ENCODE measurements at places on chromosomes 2 and 18. TPM values are rescaled to one million over a fixed set of nuclear protein-coding genes. Genes with fewer than 3 reads are reported as not detected.

GKN2 gene
- not detected for total RNA-seq

DGUOK gene
- 17.9 TPM for total RNA-seq

WDR35 gene
- total RNA-seq, result 2.8 TPM

- no peak for DNase-seq
Observed at GRCh38 chr2:74894272-74894981, 60.5 kb downstream of the HK2 start.

DNA sequence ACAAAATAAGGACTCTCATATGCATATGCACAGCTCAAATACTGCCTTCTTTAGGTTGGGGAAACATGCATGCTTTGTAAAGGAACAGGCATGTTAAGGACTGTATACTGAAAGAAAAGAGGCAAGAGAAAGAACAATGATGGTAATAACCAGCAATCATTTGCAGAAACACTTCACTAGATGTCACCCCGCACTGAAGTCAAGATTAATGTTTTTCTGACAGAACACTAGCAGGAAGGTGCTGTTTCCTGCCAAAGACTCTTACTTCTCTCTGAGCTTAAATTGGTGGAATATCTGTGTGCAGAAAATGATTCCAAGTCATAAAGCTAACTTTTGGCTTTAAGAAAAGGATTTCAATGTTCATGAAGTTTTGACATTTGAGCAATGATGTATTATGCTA is 19.3 kb upstream of the CSRNP3 start:
- DNase-seq, result no peak

DNA sequence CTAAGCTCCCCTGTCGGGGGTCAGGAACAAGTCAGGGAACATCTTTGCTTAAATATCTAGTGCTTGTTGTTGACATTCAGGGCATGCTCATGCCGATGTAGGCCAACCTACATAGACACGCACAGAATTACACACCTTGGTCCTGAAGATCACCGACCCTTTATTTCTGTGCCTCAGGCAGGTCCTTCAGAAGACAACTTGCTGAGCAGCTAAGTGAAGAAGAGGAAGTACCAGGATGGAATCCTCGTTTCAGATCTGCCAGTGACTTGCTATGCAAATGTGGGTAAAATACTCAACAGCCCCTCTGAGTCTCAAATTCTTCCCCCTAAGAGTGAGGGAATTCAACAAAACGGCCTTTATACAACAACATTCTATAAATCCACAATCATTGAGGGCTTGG is 494.7 kb downstream of the BCL11A start:
- no peak for DNase-seq

DNA sequence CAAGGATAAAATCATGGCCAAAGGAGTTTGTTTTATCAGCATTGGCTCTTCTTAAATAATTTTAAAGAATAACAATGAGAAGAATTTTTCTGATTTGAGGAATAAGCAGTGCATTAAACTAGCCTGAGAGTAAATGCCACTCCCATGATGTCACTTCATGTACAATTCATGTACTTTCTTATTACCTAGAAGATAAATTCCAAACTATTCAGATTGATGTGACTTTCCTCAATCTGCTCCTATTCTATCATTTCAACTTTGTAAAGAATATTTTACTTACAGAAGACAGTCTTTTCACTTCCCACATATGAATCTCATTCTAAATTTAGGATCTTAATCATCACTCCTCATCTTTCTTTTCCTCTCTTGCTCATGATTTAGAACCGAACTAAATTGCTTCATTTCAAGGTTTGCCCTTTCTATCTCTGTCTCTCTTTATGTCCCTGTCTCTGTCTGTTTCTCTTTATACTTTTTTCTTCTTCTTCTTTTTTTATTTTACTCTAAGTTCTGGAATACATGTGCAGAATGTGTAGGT is 1142.0 kb upstream of the PIK3C3 start:
- DNase-seq, result no peak

DNA sequence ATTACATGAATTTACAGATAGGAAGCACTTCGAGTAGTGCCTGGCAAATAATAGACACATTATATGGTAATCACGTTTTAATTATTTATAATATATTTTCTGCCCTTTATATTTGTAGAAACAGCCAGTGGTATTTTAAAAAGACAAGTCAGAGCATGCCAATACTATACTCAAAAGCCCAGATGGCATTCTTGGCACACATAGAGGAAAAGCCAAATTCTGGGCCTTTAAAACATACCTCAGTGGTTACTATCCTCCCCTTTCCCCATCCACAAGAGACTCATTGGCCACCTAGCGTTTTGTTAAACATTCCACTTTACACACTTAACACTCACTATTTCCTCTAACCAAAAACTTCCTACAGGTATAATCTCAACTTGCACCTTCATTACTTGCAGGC is 63.3 kb upstream of the ZNF804A start:
- no peak for DNase-seq

DNA sequence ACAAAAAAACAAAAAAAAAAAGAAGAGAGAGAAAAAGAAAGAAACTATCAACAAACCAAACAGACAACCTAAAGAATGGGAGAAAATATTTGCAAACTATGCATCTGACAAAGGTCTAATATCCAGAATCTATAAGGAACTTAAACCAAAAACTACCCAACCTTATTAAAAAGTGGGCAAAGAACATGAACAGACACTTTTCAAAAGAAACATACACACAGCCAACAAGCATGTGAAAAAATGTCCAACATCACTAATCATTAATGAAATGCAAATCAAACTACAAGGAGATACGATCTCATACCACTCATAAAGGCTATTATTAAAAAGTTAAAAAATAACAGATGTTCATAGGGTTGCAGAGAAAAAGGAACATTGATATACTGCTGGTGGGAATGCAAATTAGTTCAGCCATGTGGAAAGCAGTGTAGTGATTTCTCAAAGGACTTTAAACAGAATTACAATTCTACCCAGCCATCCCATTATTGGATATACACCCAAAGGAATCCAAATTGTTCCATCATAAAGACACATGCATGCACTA is 7.2 kb upstream of the POLE4 start:
- no peak for DNase-seq

- peak; percentile 59 for DNase-seq
Observed at GRCh38 chr2:219218217-219218731, 484 bp downstream of the ABCB6 start.

DNA sequence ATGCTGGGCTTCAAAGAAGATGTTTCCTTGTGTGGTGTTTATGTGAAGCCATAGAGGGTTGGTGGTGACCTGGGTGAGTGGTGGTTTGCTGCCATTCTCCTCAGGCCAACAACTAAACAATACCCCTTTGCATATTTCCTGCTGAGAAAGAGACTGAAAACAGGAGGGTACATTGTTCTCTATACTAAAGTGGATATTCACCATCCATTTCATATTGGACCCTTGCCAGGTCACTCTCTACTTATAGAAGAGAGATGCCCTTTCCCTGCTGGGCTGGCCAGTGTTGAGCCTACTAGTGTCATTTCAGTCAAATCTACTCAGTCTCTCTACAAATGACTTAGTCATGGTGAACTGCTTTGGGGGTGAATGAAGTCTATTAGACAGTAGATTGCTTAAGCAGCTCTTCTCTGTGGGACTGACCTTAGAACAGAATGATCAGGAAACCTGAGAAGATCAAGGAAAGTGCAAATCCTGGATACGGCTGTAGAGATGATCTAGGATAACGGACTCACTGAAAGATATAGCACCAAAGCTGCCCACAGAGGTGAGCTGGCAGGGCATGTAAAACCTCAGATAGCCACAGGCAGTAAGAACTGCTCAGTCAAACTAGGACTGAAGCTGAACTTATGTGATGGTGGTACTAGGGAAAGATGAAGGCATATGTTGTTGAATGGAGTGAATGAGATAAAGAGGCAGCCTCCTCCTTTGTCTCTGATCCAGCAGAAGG is 154.9 kb downstream of the MYO3B start:
- no peak for DNase-seq

Measured in pancreas (tissue), 10 donors.